ENCODE measurements at places on chromosomes 3 and 15.

- DNase-seq = no peak
Measured at GRCh38 chr3:54964081-54964480, 36.2 kb upstream of the LRTM1 start.

GRCh38 chr3:27138562-27138961, 230.6 kb downstream of the NEK10 start:
- DNase-seq = no peak

DNA sequence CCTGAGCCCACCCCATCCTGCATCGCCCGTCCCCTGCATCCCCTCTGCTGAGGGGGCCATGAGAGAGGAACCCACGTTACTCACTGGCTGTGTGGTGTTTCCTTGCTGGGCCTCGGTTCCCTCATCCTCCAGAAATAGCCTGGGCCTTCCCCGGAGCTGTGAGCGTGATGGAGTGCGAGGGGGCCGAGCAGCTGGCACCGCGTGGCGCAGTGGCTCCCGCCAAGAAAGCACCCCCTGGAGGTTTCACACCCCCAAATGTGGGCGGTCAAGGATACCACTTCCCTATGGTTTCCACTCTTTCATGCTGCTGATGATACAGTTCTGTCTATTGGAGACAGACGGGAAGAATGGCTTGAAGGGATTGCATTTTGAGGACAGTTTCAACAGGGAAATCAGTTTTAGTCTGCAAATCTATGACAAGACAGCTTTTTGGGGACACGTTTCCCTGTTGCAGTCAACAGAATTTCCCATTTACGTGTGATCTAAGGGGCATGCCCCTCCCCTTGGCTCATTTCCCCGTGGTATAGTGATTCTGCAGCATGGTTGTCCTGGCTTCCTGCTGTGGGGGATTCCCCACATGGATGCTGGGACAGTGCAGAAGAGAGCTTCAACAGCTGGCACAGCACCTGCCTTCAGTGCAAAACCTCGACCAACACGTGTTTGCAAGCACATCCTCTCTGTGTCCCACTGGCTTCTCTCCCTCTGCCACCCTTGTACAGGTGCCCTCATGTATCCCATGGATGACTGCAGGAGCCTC, 377.5 kb downstream of the LRTM1 start:
- DNase-seq = no peak

GRCh38 chr3:192727032-192727847, at the start of gene FGF12:
Gene FGF12 (minus strand): TSS chr3:192727541.
- DNase-seq = peak; percentile 75

DNA sequence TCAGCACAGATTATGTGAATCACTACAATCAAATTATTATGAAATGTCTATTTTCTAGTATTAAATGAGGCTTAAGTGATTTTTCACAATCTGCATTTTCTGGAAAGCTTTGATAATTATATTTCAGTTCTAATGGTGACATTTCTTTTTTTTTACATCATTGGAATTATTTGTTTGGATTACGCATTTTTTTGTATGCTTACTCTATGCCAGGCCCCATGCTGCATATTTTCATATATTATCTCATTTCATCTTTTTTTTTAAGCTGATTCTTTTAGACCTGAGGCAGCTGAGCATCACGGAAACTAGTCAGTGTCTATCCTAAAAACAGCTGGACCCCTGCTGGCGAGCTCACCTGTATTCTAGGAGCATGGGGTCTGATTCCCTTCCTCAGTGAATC, 31.1 kb downstream of the SLCO3A1 start:
- DNase-seq = no peak

- no peak for DNase-seq
Measured at GRCh38 chr3:120496278-120497002, 45.6 kb upstream of the FSTL1 start.

- no peak for DNase-seq
Measured at GRCh38 chr3:4071481-4072184, 231.5 kb upstream of the SETMAR start.

DNA sequence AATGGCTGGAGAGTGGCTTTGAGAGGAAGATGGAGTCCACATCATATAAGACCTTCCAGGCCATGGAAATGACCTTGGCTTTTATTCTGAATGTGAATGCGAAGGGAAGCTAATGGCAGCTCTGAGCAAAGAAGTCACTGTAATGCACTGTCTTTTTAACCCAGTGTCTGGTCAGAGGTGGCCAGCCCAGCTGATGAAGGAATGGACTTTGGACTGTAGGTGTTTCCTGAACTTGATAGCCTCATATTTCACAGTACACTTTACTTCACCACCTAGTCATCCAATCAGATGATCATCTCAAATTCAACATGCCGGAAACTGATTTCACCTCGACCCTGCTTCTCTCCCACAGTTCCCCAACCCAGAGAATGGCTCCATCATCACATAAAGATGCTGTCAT, 33.4 kb downstream of the DCLK3 start:
- no peak for DNase-seq

- no peak for DNase-seq
Measured at GRCh38 chr3:182879031-182879611, 85.8 kb downstream of the ATP11B start.

DNA sequence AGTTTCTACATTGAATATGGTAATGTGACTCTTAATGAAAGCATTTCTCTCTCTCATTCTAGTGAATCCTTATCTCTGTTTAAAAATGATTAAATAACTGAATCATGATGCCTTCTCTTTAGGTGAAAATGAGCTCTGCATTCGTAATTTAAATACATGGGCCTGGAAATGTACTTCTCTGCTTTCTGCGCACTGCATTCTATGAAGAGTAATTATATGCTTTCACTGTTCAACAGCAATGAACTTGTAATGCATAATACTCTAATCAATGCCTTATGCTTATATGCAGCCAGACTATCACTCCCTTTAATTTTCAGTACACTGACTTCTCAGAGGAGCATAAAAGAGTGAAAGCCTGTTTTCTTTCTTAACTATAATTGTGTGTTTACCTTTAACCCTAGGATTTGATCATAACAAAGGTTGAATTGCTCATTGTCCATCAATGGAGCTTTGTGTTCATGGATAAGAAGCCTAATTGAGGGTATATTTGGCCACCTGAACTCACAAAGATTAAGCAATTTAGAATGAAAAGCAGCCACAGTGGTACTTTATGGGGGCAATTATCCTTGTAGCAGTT, 330.8 kb upstream of the PDZRN3 start:
- no peak for DNase-seq

- DNase-seq = no peak
Measured at GRCh38 chr15:45993072-45993471, 358.2 kb downstream of the SQOR start.

DNA sequence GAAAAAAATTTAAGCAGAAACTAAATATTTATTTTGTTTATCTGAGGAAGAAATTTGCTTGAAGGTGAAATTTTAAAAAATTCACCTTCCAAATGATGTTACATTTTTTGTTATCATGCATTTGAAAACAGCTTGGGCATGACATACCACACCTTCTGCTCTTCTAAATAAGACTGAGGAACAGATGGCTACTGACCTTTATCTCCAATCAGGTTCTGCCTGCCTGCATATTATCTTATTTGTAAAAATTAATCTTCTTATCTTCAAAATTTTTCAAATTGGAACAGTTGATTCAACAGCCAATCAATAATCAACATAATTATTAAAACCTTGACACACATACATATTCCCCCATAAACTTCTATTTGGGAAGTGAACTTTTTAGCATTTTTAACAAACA, 641.8 kb upstream of the ZNF385D start:
- no peak for DNase-seq
